ENCODE measurements at places on chromosomes 3 and 15.

- DNase-seq: no peak
Measured at GRCh38 chr15:83855956-83856355, 202.0 kb downstream of the ADAMTSL3 start.

DNA sequence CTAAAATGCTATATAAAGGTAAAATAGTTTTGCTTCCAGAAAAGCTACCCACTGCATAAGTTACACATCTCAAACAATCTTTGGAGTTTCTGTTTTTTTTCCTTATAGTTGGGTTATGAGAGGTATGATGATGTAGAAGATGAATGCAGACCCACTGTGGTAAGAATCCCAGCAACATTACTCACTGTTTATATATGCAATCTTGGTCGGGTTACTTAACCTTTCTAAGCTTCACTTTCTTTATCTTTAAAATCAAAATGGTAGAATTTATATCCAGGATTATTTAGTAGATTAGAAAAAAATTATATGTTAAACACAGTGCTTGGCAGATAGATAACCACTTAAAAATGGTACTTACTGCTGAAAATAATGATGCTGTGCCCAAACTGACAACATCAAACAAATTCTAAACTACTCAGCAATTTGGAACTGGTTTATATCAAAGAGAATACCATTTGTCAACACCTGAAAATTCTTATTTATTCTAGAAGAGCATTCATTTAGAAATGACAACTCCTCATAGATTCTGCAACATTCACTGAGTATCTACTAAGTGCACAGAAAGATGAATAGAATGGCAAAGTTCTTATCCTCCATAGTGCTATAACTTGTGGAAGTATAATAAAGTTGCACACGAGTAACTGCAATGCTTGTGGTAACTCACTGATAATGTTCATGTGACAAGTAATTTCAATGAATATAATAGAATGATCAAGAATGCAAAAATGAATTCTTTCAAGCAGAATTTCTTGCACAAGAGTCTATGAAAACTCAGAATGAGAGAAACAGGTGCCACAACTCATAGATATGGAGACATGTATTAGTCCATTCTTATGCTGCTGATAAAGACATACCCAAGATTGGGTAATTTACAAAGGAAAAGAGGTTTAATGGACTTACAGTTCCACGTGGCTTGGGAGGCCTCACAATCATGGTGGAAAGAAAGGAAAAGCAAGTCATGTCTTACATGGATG lies 129.0 kb upstream of the SLC7A14 start:
- DNase-seq: no peak

- DNase-seq: no peak
Measured at GRCh38 chr15:79874242-79874641, 22.6 kb downstream of the MTHFS start.

GRCh38 chr3:180601688-180602666 lies at the start of gene TTC14:
Gene TTC14, plus strand, starts transcription at chr3:180602163. Its CDS starts 99 bp downstream, at chr3:180602262.
- peak; percentile 87 for DNase-seq

DNA sequence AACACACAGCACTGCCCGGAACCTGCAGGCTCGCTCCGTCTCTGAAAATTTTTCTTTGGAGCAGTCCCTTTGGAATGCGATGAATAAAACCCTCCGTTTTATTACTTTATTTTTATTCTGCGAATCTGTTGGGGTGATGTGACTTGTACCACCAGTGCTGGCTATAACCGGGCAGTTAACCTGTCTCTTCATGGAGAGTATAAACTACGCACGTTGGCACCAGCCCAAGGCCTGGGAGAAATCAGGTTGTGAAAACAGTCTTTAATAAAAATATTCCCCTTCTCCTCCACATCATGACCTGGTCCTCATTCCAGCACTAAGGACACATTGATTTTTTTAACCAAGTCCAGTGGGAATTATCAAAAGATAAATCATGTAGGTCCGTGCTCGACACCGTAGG lies 116.8 kb downstream of the WNT5A start:
- DNase-seq: no peak

DNA sequence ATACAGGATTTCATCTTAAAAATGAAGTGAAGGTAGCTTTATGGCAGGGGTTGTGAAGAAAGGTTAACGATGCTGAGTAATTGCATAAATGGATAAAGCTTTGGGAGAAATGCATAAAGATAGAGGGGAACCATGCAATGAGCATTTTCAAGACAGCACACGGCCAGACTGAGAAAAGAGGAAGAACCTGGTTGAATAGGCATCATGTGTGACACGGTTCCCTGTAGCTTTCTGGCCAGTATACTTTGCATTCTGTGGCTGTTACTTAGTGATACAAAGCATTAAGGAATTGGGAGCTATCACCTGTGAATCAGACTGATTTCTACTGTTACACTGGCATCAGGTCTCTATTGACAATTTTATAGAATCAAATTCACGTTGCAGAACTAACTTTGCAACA lies 33.3 kb downstream of the NR2C2 start:
- DNase-seq: no peak

DNA sequence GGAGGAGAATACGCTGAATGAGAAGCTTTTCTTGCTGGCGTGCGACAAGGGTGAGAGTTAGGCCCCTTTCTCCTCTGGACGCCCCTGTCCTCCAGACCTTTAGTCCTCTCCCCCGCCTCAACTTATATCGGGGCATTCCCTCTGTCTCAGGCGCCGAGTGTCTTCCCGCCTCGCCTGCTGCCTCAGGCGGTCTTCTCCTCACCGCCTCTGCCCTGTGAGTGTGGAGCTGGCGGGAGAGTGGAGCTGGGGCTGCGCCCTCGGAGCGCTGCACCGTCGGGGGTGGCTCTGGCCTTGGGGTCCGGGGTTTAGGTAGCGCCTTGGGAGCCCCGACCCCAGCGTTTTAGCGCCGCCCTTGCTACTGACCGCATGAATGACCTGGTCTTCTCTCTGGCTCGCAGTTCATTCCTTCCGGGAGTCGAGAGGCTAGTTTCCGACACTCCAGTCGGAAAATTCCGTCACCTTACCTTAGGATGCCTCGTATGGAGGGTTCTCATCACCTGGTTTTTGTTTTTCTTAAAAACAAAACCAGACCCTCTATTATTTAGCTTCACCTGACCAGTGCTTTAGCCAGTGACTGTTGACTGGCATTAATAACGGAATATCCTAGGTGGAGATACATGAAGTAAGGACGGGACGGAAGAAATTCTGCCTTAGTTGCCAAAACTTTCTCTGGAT lies 985 bp downstream of the TRPC1 start:
- DNase-seq: peak; percentile 15

- DNase-seq: no peak
Measured at GRCh38 chr3:46239952-46240351, 2.3 kb upstream of the CCR3 start.

DNA sequence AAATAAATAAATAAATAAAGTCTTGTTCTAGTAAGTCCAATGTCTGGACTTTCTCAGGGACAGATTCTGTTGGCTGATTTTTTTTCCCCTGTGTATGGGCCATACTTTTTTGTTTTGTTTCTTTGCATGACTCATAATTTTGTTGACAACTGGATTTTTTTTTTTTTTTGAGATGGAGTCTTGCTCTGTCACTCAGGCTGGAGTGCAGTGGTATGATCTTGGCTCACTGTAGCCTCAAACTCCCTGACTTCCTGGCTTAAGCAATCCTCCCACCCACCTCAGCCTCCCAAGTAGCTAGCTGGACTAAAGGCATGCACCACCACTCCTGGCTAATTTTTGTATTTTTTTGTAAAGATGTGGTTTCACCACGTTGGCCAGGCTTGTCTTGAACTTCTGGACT lies 38.9 kb downstream of the TICRR start:
- DNase-seq: no peak

DNA sequence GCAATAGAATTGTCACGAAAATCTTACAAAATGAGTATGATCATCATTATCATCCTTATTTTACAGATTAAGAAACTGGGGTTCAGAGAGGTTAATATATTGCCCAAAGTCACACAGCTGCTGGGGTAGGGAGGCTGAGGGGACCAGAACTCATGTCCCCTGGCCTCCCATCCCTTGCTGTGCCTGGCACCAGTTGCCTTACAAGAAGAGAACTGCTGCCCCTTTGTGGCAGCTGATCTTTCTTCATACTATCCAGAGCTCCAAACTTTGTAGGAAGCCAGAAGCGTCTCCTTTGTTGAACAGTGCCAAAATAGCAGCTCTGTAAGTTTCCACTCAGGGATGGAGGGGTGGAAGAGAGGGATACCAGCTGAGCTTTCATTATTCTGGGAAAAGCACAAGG lies 236.8 kb upstream of the TBC1D5 start:
- no peak for DNase-seq

DNA sequence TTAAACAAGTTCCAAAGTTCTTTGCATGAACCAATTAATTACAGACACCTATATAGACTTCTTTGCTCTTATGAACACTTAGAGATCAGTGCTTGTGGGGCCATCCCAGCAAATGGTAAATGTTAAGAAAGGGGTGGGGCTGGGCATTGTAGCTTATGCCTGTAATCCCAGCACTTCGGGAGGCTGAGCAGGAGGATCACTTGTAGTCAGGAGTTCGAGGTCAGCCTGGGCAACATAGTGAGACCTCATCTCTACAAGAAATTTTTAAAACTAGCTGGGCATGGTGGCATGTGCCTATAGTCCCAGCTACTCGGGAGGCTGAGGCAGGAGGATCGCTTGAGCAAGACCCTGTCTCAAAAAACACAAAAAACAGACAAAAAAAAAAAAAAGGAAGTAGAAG lies 19.4 kb upstream of the STARD5 start:
- no peak for DNase-seq

DNA sequence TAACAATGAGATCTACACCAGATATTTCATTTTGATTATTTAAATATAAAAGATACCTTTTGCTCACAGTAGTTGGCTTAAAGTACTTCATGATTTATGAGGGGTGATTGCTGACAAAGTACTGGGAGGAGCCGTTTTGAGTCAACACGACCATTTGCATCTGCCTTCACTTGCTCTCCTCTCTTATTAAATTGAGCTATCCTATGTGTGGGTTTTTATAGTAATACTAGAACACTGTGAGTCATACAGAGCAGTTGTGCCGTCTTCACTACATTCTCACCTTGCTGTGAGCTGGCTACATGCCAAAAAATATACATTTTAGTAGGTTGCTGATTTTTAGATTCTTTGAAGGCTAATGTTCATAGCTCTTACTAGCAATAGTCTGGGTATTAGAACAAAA lies 161.2 kb downstream of the ALCAM start:
- no peak for DNase-seq

- no peak for DNase-seq
Measured at GRCh38 chr3:159486580-159486979, 502.1 kb upstream of the IL12A start.

DNA sequence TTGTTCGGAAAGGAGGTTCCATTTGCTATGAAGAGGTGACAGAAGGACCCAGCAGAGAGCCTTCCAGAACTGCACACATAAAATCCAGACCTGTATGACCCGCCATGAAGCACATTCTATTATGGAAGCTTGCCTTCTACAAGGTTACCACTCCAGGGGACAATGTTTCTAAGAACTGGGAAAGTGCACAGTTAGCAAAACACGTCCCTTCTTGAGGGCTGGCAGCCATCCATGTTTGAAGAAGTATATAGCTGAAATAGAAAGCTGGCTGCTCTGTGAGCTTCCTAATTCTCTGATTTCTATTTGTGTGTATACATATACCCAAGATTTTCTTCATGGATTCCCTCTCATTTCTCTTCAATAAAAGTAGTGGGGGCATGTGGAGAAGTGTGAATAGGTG lies 74.6 kb downstream of the CNTN3 start:
- no peak for DNase-seq

- DNase-seq: no peak
Measured at GRCh38 chr15:42031198-42031915, 10.5 kb upstream of the PLA2G4E start.

GRCh38 chr3:31858439-31858838 lies 122.6 kb downstream of the OSBPL10 start:
- DNase-seq: no peak

- DNase-seq: no peak
Measured at GRCh38 chr3:149621218-149622005, 36.4 kb downstream of the WWTR1 start.

All from activated naive CD4-positive, alpha-beta T cell (primary cell).